ENCODE measurements at places on chromosomes 12 and 14.
A peak's percentile ranks its signal among the peaks of the same experiment; 100 is the strongest.

DNA sequence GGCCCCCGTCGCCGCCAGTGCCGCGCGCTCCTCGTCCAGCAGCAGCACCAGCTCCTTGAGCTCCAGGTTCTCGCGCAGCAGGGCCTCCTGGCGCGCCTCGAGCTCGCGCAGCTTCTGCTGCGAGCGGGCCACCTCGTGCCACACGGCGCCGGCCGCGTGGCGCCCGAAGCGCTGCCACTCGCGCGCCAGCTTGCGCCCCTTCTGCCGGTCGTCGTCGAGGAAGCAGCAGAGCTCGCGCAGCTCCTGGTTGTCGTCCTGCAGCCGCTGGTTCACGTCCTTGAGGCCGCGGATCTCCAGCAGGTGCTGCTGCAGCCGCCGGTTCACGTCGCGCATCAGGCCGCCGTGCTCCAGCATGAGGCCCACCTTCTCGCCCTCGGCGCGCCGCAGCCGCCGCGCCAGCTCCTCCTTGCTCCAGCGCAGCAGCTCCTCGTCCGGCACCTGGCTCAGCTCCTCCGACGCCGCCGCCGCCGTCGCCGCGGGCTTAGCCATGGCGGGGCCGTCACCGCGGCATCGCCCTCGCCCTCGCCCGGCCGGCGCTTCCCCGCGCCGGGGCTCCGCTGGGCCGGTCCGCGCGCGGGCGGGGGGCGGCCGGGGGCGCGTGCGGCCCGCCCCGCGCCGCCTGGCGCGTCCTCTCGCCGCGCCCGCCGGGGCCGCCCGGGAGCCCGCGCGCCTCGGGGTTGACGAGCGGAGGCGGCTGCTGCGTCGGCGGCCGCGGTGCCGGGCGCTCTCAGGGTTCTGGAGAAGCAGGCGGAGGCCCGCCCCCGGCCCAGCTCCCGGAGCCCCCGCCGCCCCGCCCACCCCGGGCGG, at the start of gene CCDC85C:
CCDC85C (minus strand) TSS at position 737 of the 807 bp plus-strand sequence; CDS start at position 489, 248 bp downstream.
- DNase-seq, result no peak

DNA sequence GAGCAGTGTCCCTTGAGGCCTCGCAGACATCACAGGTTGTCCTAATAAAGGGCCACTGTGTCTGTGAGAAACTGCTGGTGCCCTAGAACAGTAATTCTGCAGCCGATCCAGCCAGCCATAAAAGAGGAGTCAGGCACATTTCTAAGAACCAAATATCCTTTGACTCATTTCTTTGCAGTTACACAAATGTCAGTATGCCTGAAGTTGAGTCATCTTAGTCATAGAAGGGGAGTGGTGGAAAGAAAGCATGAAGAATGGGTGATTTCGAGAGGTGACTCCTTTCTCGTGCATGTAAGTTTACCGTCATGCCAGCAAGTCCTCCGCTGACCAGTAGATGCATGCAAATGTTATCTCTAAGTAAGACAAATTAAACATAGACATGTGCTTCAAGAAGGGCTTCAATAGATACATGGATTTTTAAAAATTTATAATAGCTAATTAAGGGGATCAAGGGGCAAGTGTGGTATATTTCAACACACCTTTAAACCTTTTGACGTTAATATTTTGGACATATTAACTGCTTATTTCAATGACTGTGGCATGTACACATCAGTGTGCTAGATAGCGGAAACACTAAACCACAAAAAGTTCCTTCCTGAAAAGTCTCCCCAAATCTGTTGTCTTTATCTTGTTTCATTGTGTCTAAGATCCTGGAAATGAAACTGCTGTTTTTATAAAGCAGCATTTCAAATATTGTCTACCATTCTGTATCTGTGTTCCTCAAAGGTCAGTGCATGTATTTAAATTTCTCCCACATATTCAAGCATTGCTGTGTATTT, 497.4 kb downstream of the NPAS3 start:
- DNase-seq, result no peak

GRCh38 chr14:55588259-55588699, 8.3 kb downstream of the KTN1 start:
- no peak for DNase-seq

DNA sequence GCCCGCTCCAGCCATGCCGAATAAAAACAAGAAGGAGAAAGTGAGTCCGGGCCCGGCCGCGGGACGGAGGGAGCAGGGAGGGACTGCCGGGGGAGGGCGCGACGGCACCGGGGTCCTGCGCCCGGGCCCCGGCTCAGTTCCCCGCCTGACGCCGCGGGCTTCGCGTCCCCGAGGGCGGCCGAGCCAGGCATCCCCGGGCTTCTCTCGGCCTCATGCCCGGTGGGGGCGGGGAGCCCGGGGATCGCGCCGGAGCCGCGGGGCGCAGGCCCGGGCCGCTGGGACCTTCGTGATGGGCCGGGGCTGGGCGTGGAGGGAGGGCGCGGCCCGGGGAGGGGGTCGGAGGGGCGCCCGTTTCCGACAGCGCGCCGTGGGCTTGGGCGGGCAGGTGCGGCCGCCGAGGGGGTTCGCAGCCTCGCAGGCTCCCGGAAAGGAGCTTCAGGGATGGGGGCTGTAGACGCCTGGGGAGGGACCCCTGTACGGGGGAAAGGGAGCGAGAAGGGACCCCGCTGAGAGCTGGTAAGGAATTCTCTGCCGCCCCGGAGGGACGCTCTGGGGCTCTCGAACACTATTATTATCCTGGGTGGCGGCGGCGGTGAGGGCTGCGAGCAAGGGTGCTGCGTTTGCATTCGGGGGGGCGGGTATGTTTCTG, 496 bp downstream of the PPP2R5C start:
- DNase-seq, result no peak

DNA sequence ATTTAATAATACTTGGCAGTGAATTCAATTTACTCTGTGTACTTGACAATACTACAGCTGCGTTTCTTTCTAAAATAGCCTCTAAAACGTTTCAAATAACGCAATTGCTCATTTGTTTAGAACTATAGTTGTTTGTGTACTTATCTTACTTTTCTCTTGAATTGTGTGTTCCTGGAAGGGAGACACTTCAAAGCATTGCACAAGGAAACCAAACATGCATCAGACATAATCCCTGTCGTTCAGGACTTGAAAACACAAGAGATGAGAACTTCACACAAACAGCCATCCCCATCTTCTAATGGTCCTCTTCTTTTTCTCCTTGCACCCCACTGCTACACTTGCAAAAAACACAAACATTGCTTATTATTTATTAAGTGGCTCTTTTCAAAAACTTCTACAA, 38.5 kb downstream of the PTGER2 start:
- DNase-seq, result no peak

GRCh38 chr14:94412671-94413638, 24.6 kb upstream of the SERPINA1 start:
- no peak for DNase-seq

DNA sequence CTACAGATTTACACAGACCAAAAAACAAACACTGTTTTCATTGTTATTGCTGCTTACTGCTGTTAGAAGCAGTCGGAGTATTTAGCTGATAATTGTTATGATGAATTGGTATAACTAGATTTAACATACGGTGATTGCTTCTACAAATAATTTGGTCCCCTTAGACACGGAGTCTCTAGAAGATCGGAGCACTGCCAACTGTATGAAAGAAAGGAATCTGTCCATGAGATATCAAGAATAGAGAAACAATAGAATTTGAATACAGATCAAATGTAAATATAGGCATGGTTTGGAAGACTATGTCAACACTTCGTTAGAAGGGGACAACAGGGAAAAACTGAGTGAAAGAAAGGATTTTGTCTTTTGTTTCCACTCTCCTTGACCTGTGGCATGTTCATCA, 110.9 kb downstream of the PPP2R5E start:
- DNase-seq, result no peak

DNA sequence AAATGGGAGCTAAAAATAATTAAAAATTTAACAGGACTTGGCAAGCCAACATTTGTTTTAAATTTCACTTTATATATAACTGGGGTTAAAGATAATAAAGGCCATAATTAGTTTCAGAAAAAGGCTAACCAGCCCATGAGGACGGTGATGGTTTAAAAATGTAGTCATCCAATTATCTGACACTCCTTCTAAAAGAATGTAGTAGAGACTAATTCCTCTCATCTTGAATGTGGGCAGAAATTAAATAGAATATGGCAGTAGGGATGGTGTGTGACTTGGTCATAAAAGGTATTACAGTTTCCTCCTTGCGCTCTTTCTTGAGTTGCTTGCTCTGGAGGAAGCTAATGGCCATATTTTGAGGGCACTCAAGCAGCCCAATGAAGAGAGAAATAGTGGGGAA, 49.1 kb upstream of the PTPRB start:
- DNase-seq, result no peak

- no peak for DNase-seq
Observed at GRCh38 chr14:61877035-61877390, 114.8 kb downstream of the SNAPC1 start.

- DNase-seq, result no peak
Observed at GRCh38 chr14:90581745-90582144, 184.9 kb downstream of the CALM1 start.

GRCh38 chr12:120438495-120439198, 734 bp downstream of the COX6A1 start:
- DNase-seq, result no peak

GRCh38 chr12:78293059-78293686, 462.5 kb downstream of the NAV3 start:
- no peak for DNase-seq

DNA sequence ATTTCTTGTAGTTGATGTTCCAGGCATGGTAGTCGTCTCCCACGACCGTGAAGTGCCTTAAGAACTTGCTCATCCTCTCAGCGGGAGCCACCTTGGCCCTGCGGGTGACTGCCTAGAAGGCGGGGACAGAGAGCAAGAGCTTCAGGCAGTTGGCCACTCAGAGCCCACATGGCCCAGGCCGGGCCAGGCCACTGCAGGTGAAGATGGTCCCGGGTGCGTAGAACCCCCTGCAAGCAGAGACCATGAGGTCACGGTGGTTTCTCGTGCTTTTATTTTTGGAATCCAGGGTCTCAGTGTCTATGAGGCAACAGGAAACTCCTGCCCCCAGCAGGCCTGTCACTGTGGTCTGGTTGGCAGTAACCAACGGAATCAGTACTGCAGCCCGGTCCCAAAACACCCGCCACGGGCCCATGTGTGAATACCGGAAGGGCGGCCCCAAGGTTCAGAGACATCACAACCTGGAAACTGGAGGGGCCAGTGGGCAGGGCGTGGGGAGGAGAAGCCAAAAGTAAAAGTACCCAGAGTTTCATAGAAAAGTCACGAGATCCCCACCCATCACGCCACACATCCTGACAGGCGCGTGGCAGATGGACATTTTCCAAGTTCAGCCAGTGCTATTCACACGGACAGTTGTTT, 27.5 kb downstream of the HVCN1 start:
- DNase-seq, result peak; percentile 90

DNA sequence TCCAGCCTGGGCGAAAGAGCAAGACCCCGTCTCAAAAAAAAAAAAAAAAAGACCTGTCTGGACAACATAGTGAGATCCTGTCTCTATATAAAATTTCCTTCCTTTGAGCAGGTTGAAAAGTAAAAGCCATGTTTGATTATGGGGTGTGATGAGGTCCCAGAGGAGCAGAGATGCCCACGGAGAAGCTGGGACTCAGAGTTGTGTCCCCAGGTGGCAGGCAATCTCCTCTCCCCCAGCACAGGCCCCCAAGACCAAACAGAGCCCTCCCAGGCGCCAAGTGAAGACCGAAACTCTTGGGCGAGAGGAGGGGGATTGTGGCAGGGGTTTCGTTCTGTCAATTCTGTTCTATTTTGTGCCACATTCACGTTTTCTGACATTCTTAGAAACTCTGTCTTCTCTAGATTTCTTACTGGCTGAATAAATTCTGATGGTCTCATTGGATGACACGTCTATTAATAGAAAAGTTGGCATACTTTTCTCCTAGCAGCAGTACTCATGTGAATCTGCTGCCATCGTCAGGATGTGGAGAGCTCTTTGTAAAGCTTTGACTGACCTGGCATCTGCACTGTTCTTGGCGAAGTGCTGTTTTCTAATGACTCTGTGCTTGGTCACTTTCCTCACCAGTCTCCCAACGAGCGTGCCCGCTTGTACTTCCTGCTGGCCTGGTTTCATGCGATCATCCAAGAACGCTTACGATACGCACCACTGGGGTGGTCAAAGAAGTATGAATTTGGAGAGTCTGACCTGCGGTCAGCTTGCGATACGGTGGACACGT, 43.4 kb downstream of the HSP90AA1 start:
- DNase-seq, result no peak

DNA sequence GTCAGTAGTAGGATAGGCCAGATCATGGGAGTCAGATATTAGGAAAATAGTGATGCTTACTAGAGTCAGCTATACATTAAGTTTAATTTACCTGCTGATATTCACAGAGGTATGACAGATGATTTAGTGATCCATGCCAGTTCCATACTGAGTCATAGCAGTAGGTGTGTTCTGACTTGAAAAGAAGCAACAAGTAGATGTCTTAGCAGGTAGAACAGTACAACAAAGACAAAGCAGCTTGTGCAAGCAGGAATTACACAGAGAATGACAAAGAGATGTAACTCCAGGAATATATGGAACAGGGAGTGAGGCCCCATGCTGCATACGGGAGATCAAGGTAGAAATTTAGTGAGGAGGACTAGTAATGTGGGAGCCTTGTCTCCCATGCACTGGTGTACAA, 556.9 kb downstream of the SLC16A7 start:
- no peak for DNase-seq

DNA sequence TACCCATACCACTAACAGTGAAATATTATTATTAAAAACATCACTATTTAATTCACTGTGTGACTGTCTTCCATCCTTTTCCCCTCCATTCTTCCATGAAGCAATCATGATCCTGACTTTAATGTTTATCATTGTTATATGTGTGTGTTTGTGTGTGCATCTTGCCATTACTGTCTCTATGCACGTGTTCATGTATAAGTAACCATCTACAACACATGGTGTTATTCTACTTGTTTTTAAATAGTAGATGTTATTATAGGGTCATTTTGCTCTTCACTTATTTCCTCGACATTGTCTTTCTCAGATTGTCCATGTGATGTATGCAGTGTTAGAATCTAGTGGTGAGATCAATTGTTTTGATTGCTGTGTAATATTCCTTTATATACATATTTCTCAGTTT, 195.8 kb downstream of the TRHDE start:
- DNase-seq, result no peak

GRCh38 chr12:65684906-65685305, 139.4 kb upstream of the HMGA2 start:
- DNase-seq, result no peak

- no peak for DNase-seq
Observed at GRCh38 chr12:129394177-129394825, 509.5 kb downstream of the TMEM132D start.

DNA sequence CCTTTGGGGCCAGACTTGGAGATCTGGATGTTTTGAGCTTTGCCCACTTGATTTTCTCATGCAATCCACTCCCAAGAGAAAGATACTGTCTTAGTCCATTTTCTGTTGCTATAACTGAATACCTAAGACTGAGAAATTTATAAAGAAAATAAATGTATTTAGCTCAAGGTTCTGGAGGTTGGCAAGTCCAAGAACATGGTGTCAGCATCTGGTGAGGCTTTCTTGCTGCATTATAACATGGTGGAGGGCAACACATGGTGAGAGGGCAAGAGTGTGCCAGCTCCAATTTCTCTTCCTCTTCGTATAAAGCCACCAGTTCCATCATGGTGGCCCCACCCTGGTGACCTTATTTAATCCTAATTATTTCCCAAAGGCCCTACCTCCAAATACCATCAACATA, 39.6 kb upstream of the NFKBIA start:
- no peak for DNase-seq

Data from lower leg skin (tissue), 4 donors.